ENCODE measurements at places on chromosomes 5 and 9. TPM values are rescaled to one million over a fixed set of nuclear protein-coding genes. Genes with fewer than 3 reads are reported as not detected.
A peak's percentile ranks its signal among the peaks of the same experiment; 100 is the strongest.

- no peaks in the 10 kb centered on the region for H3K4me1 ChIP-seq
- H3K27ac ChIP-seq = no peak overlapping the region
- no peak overlapping the region for H3K4me3 ChIP-seq
- no peak for DNase-seq
- H3K36me3 ChIP-seq = no peaks in the 10 kb centered on the region
Measured at GRCh38 chr5:60521376-60522291, 178.3 kb downstream of the DEPDC1B start.

DNA sequence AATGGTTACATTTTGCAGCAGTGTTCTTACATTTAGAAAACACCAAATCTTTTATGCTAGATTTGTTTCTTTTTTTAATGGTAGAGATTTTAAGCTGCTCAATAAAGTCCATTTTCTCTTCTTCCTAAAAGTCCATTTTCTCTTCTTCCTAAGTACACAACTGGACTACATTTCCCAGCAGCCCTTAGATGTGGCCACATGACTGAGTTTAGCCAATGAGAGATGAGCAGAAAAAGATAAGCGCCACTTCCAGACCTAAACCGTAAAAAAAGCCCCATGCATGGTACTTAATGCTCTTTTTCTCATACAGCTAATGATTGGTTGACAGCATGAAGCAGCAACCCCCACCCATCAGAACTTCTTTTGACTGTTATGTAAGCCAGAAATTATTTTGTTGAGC lies 206.7 kb downstream of the FAM114A2 start:
- H3K4me1 ChIP-seq = no peaks in the 10 kb centered on the region
- H3K4me3 ChIP-seq = no peak overlapping the region
- H3K27ac ChIP-seq = no peak overlapping the region
- H3K27me3 ChIP-seq = no peaks in the 10 kb centered on the region

GRCh38 chr5:107306594-107306993 lies 364.1 kb downstream of the EFNA5 start:
- H3K4me1 ChIP-seq = no peaks in the 10 kb centered on the region
- H3K27me3 ChIP-seq = no peaks in the 10 kb centered on the region
- no peak overlapping the region for H3K4me3 ChIP-seq
- H3K36me3 ChIP-seq = no peaks in the 10 kb centered on the region
- no peak for DNase-seq

DNA sequence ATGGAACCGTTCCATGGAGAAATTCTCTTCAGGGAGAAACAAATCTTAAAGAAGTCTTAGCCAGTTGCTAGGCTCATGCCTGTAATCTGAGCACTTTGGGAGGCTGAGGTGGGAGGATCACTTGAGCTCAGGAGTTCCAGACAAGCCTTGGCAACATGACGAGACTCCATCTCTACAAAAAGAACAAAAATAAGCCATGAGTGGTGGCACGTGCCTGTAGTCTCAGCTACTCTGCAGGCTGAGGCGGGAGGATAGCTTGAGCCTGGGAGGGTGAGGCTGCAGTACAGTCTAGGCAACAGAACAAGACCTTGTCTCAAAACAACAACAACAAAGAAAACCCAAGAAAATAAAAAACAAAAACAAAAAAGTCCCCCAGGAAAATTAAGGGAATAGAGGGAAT lies 8.2 kb downstream of the HSPB3 start:
- peaks cover 7% of the 10 kb centered on the region for H3K4me1 ChIP-seq
- H3K27ac ChIP-seq = no peak overlapping the region
- H3K4me3 ChIP-seq = no peak overlapping the region

DNA sequence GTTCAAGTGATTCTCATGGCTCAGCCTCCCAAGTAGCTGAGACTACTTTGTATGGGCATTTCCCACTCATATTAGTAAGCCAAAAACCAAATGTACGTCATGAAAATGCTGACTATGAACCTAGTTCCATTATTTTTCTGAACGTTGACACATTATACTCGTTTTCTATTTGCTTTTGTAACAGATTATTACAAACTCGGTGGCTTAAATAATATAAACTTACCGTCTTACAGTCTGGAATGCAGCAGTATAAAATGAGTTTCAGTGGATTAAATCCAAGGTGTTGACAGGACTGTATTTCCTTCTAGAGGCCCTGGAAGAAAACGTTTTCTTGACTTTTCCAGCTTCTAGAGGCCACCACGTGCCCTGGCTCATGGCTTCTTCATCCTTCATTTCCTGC lies 517.0 kb downstream of the GADD45G start:
- no peak overlapping the region for H3K27ac ChIP-seq
- H3K36me3 ChIP-seq = no peaks in the 10 kb centered on the region
- H3K4me1 ChIP-seq = no peaks in the 10 kb centered on the region
- peak; percentile 42 for DNase-seq
- no peak overlapping the region for H3K4me3 ChIP-seq
- H3K27me3 ChIP-seq = no peaks in the 10 kb centered on the region

Gene SOHLH1
- not detected for polyA plus RNA-seq

Gene PCDHB15
- polyA plus RNA-seq = 0.31 TPM

Gene C5orf58
- polyA plus RNA-seq = not detected

Gene ZNF658
- polyA plus RNA-seq = 1.3 TPM

Gene SERF1B
- polyA plus RNA-seq = 28.8 TPM

Data from fibroblast of lung (primary cell).